ENCODE measurements at places on chromosomes 3 and 15. TPM values are rescaled to one million over a fixed set of nuclear protein-coding genes. Genes with fewer than 3 reads are reported as not detected.

Gene PEAK1
- total RNA-seq = 78.2 TPM

Gene SPSB4
- not detected for total RNA-seq

Gene SLC9C1
- total RNA-seq = 0.13 TPM

Gene BUB1B
- 21.9 TPM for total RNA-seq

Gene WNT5A
- total RNA-seq = 39.0 TPM

Gene FXR1
- 199 TPM for total RNA-seq

Gene GABRB3
- total RNA-seq = 1.1 TPM

Gene NR2E3
- total RNA-seq = 0.06 TPM

Data from aortic smooth muscle cell (primary cell).